Fibroblast of mammary gland (primary cell): ENCODE measurements at places on chromosomes 1 and 21.

- no peak for DNase-seq
These were observed 432 bp downstream of the EPHB2 start for GRCh38 chr1:22711071-22711470.

- no peak for DNase-seq
These were observed 29.7 kb upstream of the LDLRAP1 start for GRCh38 chr1:25513666-25514065.

GRCh38 chr1:167130829-167131510, 37.1 kb downstream of the STYXL2 start:
- DNase-seq, result no peak

DNA sequence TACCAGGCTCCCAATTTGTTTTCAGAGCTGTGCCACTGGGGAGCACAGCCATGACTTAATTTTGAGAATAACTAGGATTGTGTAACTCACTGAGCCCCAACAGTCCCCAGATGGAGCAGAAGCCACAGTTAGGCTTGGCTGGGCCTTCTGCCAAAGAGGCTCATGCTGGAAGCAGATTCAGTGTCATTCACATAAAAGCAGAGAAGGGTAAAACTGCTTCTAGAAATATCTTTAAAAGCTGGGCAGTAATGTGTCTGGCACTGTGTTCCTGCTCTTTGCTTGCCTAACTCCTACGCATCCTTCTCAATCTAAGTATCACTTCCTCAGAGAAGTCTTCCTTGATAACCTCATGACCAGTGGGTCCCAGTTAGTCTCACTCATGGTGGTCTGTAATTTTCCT, 20.3 kb downstream of the STK40 start:
- DNase-seq, result peak; percentile 86

DNA sequence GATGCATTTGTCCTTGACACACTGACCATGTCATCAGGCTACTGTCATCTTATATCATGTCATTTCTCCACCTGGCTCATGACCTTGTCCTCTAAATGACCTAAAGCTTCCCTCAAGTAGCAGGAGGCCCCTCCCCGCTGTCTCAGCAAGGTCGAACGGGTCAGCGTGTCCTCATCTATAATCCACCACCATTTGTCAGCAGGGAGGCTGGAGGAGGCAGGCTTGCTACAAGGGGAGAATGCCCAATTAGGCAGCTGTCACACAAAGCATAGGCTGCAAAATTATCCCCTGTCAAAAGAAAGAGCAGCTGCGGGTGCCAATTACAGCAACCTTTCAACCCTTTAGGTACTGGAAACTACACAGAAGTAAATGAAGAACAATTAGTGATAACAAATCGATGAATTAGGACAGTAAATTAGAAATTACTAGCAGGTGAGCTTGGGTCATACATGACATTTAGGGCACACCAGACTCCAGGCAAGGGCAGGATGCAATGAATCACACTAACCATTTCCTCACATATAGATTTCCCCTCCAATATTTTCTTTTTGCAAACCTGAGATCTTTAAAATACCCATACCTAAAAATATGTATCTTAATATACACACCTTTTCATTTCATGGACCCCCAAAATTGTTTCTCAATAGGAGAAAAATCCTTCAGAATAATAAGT, 61.2 kb downstream of the NRIP1 start:
- DNase-seq, result no peak

DNA sequence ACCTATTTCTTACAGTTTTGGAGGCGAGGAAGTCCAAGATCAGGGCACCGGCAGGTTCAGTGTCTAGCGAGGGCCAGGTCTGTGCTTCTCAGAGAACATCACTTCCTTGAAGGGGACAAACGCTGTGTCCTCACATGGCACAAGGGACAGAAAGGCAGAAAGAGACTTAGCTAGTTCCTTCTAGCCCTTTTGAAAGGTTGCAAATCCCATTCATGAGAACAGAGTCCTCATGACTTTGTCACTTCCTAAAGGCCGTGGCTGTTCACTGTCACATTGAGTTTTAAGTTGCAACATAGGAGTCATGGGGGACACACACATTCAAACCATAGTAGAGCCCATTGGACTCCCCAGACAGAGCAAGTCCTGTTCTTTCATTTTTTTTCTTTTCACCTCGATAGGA, 27.4 kb downstream of the PER3 start:
- DNase-seq, result no peak

DNA sequence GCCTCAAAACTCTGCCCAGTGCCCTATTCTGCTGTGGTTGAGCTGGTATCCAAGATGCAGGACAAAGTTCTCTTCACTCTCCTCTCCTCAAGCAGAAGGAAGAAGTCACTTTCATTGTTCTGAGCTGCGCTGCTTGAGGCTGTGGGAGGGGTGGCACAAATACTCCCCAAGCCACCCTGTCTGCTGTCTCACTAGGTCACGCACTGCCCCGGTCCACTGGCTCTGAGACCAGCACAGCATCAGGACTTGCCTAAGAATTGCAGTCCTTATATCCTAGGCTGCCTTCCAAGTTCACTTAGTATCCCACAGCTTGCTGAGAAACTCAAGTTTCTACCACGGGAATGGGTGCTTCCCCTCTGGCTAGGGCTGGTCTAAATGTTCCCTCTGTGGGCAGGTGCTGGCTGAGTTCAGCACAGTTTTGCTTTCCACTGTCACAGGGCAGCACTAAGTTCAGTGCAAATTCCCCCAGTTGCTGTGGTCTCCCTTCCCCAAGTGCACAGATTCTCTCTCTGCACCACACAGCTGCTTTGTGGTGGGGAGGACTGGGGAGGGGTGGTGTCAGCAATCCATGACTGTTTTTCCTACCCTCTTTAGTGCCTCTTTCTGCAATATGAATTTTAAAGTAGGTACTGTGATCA, 32.4 kb downstream of the SLC9C2 start:
- no peak for DNase-seq

DNA sequence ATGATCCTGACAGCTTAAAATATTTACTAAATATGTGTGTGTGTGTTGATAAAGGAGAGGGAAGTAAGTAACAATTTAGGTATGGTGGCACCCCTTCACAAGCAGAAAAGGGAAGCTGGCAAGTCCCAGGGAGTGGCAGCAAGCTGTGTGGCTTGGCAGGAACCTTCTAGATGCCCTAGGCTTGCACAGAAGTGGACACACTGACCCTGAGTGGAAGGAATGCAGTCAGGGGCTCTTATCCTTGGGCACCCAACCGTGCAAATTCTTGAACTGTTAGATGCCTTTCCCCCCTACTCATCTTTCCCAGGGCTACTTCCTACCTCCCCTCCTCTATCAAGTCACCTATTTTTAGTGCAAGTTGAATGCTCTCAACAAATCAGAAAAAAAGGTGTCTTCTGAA, 18.9 kb downstream of the ACP6 start:
- no peak for DNase-seq

GRCh38 chr1:114703242-114703641, 7.9 kb upstream of the AMPD1 start:
- peak; percentile 19 for DNase-seq

GRCh38 chr1:183404476-183404875, 13.7 kb downstream of the NMNAT2 start:
- no peak for DNase-seq

- peak; percentile 42 for DNase-seq
These were observed 42.4 kb downstream of the SKI start for GRCh38 chr1:2270260-2271100.

- no peak for DNase-seq
These were observed 232.1 kb downstream of the LMO4 start for GRCh38 chr1:87560601-87561360.

DNA sequence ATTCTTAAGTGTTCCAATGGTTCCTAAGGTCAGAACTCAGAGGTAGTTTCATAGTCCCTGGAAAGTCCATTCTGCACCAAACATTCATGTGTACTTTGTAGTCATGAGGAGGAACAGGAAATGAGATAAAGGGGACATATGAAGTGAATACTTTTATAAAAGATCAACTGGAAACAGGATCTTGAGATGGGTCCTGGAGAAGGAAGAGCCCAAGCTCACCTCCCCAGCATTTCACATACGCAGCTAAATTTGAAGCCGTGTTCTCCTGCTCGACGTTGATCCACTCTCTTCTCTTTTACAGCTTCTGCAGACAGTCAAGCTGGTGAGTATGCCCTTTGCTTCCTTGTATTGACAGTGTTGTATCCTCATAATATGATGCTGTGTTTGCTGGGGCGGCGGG, 429 bp downstream of the FCGR2A start:
- DNase-seq, result no peak

DNA sequence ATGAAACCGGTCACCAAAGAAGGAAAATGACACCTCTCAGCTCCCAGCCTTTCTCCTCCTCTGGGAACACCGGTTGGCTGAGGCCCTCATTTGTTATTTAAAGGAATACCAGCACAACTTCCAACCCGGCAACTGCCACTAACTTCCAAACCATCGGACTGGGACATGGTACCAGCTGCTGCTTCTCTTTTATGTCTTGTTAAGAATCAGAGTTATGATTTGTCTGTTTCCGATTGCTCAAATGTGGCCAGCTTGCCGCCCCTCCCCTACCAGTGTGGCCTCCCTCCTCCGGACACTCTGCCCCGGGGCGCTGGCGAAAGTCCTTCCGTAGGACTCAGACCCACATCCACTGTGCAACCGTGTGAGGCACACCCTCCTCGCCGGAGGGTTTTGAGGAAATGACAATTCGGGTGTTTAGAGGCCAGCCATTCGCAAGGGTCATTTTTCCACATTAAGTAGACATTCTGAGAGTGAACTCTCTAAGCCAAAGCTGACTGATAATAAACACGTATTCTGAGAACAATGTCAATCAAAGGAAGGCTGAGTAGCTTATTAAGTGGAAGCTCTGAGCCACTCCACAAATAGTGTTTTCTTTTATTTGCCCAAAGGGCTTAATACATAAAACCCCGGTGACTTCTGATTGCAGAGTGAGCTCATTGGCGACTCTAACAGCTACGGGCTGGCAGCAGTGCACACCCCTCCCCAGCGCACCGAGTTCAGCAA, 5.5 kb downstream of the RIPK4 start:
- no peak for DNase-seq

DNA sequence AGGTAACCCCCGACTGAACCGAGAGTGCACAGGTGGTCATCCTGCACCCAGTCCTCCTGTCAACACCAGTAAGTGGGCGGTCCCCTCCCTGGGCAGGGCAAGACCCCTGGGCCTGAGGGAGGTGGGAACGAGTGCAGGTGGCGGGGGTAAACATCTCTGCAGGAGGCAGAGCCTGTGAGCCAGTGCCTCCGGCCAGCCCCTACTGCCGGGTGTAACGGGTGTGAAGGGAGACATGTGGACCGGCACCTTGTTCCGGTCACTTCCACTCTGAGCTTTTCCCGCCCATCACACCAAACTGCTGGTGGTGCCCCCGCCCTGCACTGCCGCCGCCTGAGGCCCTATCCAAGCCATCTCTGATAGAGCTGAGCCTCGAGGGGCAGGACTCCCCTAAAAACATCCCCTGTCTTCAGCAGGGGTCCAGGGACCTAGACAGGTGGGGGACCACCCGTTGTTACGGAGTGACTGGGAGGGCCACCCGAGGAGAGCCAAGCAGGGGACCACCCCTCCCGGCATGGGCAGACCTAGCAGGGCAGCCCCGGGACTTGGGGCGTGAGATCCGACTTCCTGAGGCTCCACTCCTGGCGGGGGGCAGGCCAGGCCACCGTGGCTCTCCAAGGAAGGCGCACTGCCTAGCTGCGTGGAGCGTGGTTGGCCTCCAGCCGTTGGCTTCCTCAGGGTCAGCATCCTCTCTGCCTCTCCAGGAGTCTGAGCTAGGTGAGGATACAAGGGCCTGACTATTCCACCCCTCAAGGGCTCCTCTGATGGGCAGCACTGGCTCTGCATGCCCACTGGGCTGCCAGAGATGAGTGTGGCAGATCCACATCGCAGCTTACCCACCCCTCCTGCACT, 43.8 kb upstream of the LBR start:
- no peak for DNase-seq

DNA sequence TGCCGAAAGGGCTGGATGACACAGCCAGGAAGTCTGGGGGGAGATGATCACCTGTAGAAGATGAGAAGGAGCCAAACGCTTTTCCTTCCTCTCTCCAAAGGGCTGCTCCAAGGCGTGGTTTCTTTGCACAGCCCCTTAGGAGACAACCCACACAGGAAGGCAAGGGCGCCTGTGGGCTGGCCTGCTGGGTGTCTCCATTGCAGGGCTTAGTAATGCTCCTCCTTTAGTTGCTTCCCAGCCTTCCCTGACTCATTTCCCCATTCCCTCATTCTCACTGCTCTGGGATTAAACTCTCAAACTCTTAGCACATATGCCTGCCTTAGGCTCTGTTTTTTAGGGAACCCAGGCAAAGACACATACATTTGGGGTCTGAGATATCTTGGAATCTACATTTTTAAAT, 1.7 kb upstream of the CLCA1 start:
- peak; percentile 50 for DNase-seq

DNA sequence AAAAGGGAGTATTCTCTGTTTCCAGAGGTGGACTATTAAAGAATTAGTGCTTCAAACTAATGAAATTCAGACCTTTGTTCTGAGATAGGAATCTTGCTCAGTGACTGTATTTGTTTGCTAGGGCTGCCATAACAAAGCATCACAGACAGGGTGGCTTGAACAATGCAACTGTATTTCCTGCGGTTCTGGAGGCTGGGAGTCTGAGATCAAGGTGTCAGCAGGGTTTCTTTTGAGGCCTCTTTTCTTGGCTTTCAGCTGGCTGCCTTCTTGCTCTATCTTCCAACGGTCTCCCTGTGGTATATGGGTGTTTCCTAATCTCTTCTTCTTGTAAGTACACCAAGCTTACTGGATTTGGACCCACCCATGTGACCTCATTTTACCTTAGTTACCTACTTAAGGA, 264.6 kb upstream of the PROX1 start:
- DNase-seq, result no peak
